ENCODE measurements at places on chromosomes 1 and 21.

DNA sequence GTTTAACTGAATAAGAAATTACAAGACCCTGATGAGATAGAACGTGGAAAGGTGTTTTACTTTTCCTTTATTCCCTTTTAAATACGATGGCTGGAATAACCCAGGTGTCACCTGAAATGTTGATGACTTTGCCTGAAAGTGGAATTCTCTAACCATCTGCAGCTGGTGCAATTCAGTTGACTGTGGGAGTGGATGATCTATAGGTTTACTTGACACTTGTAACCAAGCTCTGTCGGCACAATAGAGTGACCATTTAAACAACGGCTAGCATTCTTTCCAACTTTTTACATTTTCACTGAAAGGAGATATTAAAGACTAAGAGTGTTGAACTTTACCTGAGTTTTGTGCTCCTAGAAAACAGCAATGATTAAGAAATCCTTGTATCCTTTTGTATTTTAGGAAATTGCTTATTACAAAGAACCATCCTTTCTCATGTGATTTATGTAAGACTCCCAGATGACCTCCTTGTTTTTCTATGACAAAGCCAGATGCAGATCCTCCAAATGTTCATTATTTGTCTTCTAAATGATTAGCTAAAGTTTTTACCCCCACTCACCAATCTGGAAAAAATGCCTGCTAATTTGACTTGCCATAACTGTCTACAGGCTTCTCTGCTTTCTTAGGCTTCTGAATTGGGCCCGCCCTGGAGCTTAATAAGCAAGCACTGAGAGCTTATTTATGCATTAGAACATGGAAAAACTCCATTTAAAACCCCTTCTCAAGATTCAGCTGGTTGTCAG lies 129.5 kb upstream of the LRRC7 start:
- no peak for DNase-seq

DNA sequence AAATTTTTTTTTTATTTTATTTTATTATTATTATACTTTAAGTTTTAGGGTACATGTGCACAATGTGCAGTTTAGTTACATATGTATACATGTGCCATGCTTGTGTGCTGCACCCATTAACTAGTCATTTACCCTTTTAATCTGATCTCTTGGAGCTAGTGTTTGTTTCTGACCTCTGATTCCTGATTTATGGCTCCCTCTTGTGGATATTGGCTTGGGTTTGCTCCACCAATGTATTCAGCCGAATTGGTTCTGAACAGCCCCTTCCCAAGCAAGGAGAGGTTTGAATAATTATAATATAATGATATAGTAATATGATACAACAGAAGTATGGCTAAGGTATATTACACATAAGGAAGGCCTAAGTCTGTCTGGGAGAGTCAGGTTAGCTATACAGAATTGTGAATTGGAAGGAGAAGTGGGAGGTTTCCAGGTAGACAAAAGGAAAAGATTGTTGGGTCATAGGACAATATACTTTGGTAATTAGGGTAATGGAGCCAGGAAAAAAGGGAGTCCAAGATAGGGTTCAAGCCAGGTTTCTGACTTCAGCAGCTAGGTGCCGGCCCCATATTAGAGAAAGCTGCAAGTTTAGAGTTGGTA lies 53.1 kb upstream of the HMCN1 start:
- no peak for DNase-seq

DNA sequence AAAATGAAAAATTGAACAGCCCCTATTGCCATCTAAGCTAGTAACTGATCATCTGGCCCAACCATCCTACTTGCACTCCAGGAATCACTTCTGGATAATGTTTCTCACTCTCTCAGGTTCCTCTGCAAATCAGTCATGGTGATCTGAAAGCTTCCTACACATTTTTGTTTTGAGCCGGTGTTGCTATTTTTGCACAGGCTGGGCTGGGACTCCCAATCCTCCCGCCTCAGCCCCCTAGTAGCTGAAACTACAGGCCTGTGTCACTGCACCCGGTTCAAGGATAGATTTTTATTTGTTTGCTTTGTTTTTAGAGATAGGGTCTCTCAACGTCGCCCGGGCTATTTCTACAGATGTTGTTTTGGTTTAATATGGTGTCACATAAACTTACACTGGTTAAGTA lies 40.5 kb upstream of the HMCN1 start:
- DNase-seq = no peak

- no peak for DNase-seq
Observed at GRCh38 chr21:41229509-41230248, 61.7 kb downstream of the BACE2 start.

- DNase-seq = no peak
Observed at GRCh38 chr1:200302921-200303290, 106.9 kb downstream of the ZNF281 start.

GRCh38 chr1:166858726-166859419 lies 17.2 kb downstream of the TADA1 start:
- no peak for DNase-seq

- no peak for DNase-seq
Observed at GRCh38 chr1:50700621-50701020, 259.4 kb downstream of the FAF1 start.

- DNase-seq = no peak
Observed at GRCh38 chr21:42584296-42584641, 69.2 kb upstream of the PDE9A start.

DNA sequence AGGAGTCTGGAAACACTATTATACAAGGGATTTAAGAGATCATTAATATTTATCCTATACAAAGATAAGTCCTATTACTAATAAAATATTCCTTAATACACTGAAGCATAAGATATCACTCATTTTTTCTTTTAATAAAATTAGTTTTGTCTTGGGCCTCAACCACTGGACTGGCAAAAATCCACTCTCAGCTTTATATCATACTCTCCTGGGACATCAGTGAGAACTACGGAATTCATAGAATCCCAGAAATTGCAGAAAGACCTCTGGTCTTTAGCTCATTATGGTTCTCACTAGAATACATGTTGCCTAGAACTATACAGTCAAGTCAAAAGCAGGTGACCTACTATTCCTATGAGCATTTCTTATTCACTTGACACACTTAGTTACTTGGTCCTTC lies 285.0 kb downstream of the LRRC40 start:
- DNase-seq = no peak

DNA sequence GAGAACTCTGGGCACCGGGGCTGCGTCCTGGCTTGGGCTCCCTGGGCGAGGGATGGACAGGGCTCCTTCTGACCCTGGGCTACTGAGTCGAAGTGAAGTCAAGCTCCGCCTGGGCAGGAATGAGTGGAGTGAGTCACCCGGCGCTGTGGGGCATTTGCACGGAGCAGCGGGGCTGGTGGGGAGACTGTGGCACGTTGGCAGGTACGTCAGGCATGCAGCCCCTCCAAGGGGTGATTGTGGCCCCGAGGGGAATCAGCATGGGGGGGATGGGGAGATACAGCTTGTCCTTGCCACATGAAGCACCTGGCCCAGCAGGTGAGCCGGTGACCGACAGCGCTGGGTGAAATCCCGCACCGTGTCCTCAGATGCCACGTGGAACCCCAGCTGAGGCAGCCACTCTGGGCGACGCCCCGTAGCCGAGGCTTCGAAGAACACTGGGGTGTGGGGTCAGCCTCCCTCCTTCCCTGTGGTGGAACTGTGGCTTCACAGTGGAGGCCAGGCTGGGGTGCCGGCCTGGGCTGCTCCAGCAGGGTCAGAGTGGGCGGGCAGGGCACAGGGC lies 62.3 kb downstream of the COL18A1 start:
- DNase-seq = no peak

DNA sequence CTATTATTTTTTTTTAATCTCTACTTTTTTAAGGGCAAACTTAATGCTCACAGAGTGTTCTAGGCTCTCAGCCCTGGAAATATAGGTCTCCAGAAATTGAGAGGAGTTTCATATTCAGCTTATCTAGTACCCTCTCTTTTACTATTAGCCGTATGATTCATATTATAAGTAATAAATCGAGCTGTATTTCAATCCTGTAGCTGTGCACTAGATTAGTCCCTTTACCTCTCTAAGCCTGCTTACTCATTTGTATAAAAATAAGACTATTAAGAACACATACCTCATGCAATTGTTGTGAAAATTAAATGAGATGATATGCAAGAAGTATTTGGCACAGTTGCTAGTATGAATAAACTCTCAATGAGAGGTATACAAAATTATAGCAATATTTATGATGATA lies 128.2 kb upstream of the HOOK1 start:
- no peak for DNase-seq

- no peak for DNase-seq
Observed at GRCh38 chr1:230321741-230322420, 104.3 kb downstream of the PGBD5 start.

DNA sequence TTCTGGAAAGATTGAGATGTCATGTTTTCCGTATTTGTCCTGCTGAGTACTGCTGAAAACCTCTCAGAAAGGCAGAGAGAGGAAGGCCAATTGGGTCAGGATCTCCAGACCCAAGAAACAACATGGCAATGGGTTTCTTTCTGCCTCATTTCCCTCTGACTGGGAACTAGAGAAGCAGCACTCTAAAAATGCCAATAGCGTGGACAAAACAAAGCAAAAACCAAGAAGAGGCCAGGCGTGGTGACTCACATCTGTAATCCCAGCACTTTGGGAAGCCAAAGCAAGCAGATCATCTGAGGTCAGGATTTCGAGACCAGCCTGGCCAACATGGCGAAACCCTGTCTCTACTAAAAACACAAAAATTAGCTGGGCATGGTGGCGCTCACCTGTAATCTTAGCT lies 18.3 kb downstream of the TNFRSF9 start:
- no peak for DNase-seq

DNA sequence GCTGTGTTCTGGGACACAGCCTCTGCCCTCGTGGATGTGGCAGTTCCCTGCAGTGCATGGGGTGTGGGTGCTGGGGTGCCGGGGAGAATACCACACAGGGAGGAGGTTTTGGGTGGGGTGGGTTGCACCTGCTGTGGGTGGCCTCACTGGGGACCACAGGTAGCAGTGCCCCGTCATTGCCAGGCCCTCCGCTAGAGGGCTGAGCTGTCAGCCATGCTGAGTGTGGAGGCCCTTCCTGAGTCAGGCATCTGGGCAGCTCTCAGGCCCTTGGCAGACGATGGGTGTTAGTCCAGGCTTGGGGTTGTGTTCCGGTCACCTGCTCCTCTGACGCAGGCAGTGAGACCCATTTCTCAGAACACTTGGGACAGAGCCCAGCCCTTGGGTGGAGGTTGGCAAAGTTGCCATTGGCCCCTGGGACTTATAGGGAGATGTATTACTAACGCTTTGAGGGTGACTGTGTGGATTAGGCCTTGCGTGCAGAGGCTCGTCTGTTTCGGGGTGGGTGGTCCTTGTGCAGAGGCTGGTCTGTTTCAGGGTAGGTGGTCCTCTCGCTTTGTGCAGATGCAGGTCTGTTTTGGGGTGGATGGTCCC lies 23.9 kb downstream of the PCNT start:
- DNase-seq = no peak

- no peak for DNase-seq
Observed at GRCh38 chr1:94265011-94265422, 27.6 kb upstream of the ARHGAP29 start.

GRCh38 chr1:8174807-8175206 lies 143.1 kb upstream of the SLC45A1 start:
- DNase-seq = no peak

- no peak for DNase-seq
Observed at GRCh38 chr21:25772686-25773085, 37.9 kb downstream of the GABPA start.

GRCh38 chr1:152972196-152972886 lies 1.9 kb downstream of the SPRR4 start:
- no peak for DNase-seq

GRCh38 chr1:233368789-233369130 lies 41.2 kb downstream of the MAP3K21 start:
- DNase-seq = no peak

- DNase-seq = no peak
Observed at GRCh38 chr21:27108228-27108627, 141.3 kb upstream of the ADAMTS5 start.

GRCh38 chr1:26352338-26352679 lies 1.6 kb downstream of the CRYBG2 start:
- DNase-seq = no peak

DNA sequence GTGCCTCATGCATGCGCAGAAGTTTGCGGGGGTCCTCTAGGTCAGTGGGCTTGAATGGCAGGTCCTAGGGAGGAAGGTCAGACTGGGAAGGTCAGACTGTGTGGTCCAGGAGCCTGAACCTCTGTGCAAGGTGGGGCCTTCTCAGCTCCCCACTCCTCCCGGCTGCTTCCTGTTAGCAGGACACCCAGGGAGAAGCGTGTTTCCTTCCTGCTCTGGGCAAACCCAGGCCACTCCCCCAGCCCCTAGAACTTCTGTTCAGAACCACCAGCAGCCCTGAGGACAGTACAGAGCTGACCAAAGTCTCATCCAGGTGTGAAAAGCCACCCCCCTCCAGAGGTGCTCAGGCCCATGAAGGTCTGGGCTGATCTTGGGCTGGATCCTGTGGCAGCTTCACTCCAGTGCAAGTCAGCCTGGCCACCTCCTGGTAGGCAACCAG lies 29.9 kb downstream of the NAV1 start:
- no peak for DNase-seq

GRCh38 chr1:99705385-99705784 lies 59.5 kb downstream of the PALMD start:
- DNase-seq = no peak

GRCh38 chr1:200072636-200073285 lies 45.3 kb downstream of the NR5A2 start:
- no peak for DNase-seq

DNA sequence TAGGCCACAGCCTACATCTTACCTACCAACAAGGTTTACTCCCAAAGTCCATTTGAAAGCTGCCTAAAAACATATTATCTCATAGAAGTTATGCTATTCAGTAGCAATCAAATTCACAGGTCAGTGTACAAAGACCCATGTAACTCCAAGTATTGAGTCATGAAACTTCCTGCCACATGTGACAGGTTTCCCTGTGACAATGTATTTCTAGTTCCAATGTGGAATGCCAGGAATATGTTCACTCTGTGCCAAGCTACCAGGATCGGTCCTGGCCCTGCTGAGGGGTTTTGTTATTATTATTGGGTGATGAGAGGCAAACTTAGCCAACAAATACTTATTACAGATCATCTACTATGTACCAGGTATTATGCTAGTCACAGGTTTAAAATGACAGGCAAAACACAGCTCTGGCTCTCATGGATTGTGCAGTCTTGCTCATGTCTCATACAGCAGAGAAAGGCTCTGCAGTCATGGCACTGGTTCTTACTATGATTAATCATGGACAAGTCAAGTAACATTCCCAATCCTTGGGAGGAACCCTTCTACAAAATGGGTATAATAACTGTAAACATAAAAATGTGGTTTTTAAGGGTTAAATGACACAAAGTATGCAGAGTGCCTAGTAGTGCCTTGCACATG lies 22.5 kb downstream of the DPH5 start:
- no peak for DNase-seq

GRCh38 chr21:45471525-45472221 lies 66.7 kb downstream of the COL18A1 start:
- DNase-seq = no peak

- peak; percentile 66 for DNase-seq
Observed at GRCh38 chr1:25799935-25800702, at the start of gene SELENON. SELENON (plus strand) TSS chr1:25800193; CDS start chr1:25800231, 38 bp downstream.

Measured in left colon (tissue), 2 donors.